ENCODE measurements at places on chromosomes 1 and 21. TPM values are rescaled to one million over a fixed set of nuclear protein-coding genes. Genes with fewer than 3 reads are reported as not detected.

Gene SLC37A1
- 6.9 TPM for total RNA-seq

Gene ADGRL4
- 201 TPM for total RNA-seq

Gene CFHR3
- not detected for total RNA-seq

Gene MAP10
- 1.9 TPM for total RNA-seq

Gene B4GALT2
- 63.8 TPM for total RNA-seq

Gene TRIM67
- total RNA-seq, result not detected

Gene SIK1
- 10.4 TPM for total RNA-seq
